NCI-H2107 (cell line): ENCODE measurements at places on chromosomes 1 and 21.

- DNase-seq: no peak
Measured at GRCh38 chr1:41361495-41362356, 492 bp downstream of the FOXO6 start.

DNA sequence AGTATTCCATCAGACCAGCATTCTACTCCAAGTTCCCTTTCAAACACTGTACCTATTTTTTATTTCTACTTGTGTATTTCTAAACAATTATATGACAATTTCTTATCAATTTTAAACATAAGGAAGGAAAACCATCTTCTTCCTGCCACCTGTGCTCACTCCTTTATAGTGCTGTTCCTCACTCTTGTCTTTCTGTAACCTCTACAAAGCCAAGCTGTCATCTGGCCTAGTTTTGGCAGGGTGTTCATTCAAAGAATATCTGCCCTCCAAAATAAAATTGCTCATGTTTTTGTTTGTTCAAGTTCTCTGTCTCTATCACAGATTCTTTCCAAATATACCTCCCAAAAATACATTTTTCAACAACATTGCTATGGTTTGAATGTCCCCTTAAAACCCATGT is 360.2 kb downstream of the VAV3 start:
- DNase-seq: no peak

DNA sequence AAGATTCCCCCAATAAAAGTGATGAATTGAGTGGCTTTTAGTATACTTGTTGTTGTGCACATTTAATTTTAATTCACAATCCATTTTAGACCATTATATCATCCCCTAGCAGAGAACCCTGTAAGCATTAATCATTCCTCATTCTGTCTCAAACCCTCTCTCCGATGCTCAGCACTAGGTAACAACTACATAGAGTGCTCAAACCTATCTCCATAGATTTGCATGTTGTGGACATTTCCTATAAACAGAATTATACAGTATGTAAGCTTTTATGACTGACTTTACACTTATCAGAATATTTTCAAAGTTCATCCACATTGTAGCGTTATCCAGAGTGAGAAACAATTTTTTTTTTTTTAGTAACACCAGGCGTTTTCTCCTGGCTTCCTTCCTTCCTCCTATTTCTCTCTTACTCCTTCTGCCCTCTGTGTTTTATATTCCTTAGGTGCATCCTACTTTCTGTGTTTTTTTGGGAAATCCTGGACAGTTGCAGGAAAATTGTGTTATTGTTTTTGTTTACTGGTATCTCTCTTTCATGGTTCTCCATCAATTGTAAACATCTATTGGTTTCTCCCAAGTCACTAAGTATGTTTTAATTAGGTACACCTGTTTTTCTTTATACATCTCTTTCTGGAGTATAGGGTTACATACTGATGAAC is 1528.0 kb upstream of the TPTE start:
- no peak for DNase-seq

DNA sequence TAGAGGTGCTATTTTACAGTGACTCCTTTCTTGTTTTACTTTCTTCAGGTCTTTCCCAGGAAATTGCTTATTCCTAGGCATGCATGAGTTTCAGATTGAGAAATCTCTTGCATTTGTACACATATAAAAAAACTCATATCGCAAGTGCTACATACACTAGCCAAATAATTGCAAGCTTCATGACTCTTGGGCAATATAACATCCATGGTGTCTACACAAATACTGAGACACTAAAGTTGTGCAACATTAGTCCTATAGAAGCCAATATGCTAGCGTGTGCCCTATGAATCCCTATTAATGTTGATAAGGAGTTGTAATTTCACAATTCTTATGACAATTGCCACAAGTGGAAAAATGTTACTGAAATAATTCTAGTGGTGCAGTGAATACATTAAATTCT is 591.0 kb downstream of the ADGRL2 start:
- DNase-seq: no peak

- DNase-seq: no peak
Measured at GRCh38 chr1:70084314-70084915, 121.0 kb downstream of the LRRC40 start.

DNA sequence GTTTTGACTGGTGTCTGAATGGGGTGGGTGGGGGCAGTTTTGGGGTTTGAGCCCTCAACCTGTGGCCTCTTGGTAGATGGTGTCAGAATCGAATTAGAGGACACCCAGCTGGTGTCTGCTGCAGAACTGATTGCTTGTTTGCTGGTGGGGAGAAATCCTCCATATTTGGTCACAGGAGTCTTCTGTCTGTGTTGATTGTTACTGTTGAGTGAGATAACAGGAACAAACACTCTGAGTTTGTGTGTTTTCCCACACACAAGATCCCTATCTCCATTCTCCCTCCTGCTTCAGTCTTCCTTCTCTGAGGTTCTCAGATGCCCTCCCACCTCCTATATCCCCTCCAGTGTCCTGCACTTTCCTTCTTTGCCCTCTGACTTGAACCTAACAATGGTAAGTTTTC is 19.1 kb upstream of the CGN start:
- DNase-seq: no peak

DNA sequence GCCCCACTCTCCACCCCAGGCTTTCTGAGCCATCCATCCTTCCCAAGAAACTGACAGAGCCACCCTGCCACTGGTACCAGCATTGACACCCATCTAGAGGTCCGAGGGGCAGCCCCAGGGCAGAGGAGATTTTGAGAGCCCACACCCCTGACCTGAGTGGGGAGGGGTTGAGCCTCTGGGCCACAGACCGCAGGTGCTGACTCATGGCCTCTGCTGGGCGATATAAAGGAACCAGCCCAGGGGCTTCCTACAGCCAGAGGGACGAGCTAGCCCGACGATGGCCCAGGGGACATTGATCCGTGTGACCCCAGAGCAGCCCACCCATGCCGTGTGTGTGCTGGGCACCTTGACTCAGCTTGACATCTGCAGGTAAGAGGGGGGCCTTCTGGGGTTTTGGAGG is at the start of gene PADI4:
Gene PADI4, plus strand, starts transcription at position 252 of the 400 bp plus-strand sequence. Its CDS starts 26 bp downstream, at position 278.
- no peak for DNase-seq

DNA sequence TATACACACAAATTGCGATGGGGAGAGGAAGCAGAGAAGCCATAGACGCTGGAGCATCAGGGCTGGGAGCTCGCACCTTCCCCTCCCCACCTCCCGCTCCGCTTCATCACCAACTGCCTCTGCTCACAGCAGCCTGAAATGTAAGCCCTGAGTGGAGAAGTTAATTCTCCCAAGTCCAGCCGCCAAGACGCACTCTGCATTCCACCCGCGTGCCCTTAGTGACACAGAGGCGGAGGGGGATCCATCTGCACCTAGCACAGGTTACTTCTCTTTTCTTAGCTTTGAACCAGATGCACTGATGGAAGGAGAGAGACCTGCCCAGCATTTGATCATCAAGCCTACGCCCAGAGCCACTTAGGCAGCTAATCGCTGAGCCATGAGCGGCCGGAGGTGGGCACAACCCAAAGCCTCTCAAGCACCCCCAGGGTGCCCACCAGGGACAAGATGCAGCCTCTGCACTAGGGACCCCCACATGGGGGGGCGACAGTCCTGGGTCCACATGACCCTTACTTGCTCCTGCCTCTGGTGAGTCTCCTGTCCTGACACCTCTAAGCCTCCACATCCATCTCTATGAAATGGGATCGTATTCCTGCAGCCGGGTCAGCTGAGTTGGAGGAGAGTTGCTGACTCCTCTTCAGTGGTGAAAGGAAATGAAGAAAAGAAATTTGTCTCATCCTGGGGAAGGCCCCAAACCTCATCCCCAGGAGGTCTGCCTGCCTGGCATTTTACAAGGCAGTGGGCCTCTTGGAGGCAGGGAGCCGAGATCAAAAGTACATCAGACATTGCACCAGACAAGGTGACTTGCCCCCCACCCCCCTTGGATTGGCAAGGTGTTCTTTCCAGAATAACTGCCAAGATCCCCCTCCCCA is 316.2 kb downstream of the MATN1 start:
- DNase-seq: no peak

DNA sequence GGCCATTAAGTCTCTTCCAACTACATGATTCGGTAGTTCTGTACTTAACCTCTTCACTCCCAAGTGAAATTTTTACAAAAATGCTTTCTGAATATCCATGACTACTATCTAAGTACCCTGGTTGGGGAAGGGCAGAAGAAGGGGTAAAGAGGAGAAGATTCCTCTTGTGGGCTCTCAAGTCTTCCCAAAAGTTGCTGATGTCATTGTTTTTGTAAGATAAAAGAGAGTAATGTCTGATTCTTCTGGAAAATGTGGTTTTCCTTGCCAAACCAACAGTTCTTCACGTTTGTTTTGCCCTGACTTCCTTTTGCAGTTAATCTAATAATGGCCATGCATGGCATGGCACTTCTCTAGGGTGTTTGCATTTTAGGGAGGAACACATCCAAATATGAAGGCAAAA is 34.7 kb upstream of the AK4 start:
- no peak for DNase-seq

- no peak for DNase-seq
Measured at GRCh38 chr1:101293461-101294051, 56.7 kb downstream of the S1PR1 start.

DNA sequence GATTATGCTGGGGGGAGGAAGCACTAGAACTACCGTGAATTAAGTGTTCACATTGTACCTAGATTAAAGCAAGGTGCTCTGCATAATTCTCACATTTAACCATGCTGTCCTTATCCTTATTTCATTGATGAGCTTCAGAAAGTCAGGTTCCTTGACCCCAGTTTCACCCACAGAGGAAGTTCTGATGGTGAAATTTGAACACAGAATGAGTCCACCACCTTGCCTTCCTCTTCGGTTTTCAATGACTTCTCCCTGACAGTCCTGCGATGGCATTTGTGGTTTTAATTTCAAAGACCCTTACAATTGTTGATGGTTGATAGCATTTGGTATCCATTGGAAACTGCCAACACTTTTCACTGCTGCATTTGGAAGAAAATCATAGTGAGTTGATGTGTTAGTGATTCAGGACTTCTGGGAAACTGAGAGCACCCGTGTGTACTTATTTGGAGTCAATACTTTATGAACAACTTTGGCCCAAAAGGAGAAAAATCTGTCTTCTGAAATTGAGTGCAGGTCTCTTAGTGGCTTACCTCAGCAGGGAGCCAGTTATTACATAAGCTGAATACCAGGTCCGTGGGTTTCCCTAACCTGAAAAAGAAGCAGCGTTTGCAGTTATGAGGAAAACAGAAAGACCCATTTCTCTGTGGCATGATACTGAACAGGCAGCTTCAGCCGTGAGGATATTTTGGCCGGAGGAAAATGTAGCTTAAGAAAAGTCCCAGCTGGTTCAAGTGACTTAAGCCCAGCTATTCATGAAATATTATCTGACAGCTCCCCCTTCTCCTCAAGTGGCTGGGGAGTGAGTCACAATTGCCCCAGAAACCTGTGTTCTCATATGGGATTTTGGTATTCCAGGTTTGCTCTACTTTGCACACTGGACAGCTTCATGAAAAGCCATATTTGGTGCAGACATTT is 47.5 kb downstream of the ROR1 start:
- DNase-seq: no peak

- DNase-seq: no peak
Measured at GRCh38 chr1:11550664-11551283, 71.8 kb downstream of the DISP3 start.

GRCh38 chr1:49346767-49347349 is 570.2 kb upstream of the BEND5 start:
- no peak for DNase-seq

DNA sequence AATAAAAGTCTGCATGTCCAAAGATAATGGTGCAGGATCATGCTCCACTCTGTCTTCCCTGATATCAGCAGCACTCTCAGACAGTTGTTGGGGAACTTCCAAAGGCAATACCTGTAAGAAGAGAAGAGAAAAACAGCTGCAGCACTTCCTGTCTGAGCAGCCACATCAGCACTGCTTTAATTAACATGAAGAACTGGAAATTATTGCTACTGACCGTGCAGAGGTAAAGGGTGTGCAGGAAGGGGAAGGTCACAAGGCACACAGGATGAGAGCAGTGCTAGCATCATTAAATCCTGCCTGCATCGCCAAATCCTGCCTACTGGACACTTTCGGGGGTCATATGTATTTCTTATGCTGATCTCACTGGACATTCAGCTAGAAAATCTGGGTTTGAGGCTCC is 379.0 kb downstream of the LMX1A start:
- DNase-seq: no peak

DNA sequence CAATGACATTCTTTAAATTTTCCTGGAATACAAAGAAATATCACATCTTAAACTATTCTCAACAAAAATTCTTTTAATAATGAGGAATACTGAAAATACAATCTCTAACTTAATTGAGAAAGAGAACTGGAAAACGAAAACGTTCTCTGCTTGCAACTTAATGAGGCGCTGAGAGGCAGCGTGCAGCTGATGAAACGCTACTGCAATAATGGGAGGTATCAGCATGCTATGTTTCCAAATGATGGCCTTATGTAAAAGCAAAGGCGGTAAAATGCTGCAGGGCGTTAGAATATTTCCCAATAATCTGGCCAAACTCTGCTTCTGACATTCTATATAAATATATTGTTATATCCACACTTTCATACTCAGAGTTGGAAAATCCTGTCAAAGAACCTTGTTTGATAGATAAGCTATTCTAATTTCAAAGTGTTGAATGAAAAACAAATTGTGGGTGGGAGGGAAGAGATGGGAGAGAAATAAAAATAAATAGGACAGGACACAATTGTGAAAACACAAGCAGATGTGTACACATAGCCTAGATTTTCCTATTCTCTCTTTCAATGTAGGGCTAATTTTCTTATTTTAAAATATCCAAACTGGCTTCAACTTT is 70.9 kb downstream of the APP start:
- DNase-seq: peak; percentile 42

DNA sequence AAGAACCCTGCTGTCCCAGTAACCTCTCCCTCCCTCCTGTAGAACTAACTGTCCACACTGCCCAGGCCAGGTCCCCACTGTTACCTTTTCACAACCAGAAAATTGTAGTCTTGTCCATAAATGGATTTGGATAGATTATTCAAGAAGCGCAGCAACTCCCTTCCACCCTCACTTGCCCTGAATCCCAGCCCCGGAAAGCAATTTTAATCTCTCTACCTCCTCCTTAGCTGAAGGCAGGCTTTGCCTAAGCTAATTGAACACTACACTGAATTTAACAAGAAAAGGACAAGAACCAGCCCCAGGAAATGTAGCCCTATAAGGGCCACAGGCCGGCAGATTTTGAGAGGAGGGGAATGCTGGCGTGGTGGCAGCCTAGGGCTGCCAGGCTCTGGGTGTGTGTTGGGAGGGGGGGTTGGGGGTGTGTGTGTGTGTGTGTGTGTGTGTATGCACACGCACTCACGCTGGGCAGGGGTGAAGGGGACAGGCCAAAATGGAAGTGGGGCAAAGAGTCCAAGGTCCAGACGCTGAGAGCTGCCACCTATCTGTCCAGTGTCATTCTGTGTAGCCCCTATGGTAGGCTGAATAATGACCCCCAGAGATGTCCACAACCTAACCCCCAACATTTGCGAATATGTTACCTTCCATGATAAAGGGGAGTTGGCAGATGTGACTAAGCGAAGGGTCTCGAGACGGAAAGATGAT is 10.8 kb upstream of the IFNGR2 start:
- DNase-seq: no peak
